ENCODE measurements at places on chromosomes 13 and 19.

DNA sequence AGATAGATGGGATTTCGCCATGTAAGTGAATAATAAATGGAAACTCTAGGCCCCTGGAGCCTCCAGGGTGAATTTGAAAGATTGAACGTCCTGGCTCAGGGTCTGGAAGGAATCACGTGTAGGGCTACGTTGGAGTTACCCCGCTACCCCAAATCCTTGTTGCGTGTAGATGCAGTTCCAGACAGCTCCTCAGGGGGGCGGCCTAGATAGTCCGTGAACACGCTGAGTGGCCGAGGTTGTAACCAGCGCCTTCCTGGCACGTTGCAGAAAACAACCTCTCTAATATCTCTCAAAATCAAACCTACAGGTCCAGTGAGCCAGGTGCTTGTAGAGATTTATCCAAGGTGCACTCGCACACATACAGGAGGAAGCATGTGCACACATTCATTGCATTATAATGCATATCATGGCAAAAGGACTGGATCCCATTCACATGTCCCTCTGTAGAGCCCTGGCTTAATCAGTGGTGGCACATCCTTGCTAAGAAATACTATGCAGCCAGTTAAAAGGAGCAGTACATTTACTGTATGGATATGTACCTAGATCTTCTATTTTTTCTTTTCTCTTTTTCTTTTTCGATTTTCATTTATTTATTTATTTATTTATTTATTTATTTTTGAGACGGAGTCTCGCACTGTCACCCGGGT, 2.5 kb upstream of the KEAP1 start:
- DNase-seq, result no peak

DNA sequence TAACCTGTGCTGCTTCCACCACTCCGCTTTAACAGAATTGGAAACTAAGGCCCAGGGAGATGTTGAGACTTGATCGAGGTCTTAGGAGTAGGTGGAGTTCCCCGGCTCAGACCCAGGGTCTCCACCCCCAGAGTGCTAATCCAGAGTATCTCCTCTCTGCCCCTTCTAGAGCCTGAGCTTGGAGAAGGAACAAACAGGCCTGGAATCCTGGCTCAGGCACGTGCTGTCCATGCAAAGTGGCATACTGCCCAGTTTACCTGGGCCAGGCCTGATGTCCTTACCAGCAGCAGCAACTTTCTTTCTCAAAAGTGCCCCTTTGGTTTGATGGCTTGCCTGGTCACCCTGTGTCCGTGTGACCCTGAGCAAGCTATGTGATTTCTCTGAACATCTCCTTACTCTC, 3.7 kb downstream of the SYNGR4 start:
- DNase-seq, result no peak

DNA sequence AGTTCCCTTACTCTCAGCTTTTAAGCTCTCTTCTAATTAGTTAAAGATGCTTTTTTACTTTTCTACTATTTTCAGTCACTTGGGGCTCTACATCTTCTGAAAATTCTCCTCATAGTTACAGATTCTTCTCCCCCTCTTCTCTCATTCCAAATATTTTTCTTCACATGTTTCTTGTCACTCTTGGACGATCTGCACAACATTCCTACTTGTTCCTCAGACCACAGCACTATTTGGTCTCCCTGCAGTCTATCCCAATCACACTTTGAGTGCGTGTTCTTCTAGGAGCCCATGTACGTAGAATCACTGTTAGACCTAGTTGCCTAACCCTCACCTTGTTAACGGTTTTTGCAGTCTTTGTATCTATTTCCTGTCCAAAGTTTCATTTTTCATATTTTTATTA, 222.5 kb upstream of the SPRY2 start:
- DNase-seq, result no peak

DNA sequence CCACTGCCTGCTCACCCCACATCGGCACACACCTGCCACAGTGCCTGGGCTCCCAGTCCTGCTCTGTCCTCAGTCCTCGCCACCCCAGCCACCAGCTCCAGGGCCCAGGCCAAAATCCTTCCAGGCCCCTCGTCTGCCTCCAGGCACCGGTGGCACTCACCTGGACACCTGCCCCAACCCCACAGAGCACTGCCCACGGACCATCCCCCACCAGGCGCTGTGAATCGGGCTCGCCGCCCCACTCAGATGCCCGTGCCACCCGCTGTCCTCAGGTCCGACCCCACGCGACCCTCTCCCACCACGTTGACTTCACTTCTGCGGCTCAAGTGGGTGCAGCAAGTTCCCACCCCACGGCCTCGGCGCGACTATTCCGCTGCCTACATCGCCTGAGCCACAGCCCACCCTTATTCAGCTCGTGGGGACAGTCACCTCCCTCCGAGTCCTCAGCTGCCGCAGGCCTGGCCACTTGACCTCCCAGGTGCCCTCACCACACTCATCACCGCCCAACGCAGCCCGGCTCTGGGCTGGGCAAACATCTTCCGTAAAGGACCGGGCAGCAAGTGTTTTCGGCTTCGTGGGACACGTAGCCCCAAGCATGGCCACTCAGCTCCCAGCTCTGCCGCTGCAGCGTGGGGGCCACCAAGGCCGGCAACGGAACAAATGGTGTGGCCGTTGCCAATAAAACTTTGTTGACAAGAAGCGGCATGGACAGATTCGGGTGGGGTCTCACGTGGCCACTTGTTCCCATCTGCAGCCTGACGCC, 5.7 kb downstream of the PIP5K1C start:
- no peak for DNase-seq

DNA sequence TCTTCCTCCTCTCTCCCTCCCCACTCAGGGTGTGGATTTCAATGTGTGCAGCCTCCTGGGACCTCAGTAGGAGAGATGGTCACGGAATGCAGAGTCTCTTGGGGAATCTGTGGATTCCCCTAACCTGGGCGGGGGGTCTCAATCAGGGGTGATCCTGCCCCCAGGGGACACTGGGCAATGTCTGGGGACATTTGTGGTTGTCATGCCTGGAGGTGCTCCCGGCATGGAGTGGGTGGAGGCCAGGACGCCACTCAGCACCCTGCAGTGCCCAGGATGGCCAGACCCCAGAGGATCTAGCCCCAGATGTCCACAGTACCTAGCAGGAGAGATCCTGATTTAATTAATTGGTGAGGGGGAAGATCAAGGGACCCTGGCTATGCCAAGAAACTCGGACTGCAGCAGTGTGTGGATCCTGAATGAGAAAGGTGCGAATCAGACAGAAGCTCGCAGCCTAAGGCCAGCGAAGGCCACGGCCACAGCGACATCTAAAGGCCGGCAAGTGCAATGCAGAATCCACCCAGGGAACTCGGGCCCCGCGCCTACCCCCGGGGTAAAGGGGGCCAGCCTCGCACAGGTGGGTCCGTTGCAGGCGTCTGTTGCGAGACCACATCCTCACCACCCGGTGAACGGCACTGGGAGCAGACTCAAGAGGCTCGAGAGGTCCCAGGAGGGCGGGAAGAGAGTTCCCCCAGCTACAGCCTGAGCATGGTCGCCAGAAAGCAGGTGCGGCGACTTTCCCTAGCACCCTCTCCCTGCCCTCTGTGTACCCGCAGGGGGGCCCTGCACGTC, 88.8 kb downstream of the GNG7 start:
- DNase-seq, result no peak

GRCh38 chr13:41613984-41614661, 156.8 kb downstream of the RGCC start:
- DNase-seq, result no peak

- DNase-seq, result peak; percentile 1
These were observed 46.8 kb downstream of the PTPRS start for GRCh38 chr19:5293612-5294378.

- DNase-seq, result no peak
These were observed 269.1 kb downstream of the NDFIP2 start for GRCh38 chr13:79749984-79750551.

- DNase-seq, result no peak
These were observed 33.1 kb downstream of the PPP1R37 start for GRCh38 chr19:45125975-45126493.

DNA sequence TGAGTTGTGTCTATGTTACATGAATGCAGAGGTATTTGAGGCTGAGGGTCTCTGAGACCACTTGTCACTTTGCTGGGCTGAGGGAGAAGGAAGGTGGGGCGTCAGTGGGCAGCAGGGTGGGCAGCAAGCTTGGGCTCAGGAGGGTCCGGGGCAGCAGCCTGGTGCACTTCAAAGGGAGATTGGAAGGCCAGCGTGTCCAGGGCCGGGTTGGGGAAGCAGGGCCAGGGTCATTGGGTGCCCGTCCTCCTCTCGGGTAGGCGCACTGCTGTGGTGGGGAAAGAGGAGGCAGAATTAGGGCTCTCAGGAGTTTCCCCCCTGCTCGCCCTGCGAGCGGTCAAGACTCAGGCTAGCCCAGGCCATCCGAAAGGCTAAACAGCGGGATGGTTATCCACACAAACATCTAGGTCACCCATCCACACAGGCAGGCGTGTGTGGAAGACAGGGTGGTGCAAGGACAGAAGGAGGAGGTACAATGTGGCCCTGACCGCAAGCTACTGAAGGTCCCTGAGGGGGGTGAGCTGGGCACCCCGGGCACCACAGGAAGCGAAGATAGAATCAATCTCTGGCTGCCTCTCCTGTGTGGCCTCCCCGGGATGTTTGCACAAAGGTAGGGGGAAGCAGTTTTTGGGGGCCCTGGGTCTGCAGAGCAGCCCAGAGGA, 37.7 kb downstream of the MYO9B start:
- no peak for DNase-seq

- no peak for DNase-seq
These were observed 32.4 kb downstream of the ZSWIM4 start for GRCh38 chr19:13827656-13828055.

- no peak for DNase-seq
These were observed 67.8 kb downstream of the RASA3 start for GRCh38 chr13:114064450-114065140.

DNA sequence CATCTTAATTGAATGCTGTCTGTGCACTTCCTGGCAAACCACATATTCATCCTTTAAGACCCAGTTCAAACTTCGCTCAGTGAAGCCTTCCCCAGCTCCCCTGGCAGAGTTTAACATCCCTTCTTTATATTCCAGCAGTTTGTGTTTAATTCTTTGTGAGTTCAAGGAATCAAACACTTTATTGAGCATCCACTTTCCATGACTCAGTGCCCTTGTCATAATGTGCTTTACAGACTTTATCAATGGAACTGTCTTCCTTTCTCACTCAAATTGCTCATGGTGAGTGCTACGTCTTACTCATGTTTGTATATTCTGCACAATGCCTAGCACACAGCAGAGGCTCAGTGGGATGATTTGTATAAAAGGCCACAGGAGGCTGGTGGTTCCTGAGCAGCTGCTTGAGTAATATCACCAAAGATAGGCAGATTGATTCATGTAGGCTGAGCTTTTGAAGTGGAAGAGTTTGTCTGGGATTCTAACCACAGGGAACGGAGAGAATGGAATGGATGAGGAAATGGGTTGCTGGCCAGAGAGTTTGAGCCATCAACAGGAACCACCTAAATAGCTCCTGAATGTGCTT, 44.2 kb downstream of the SERTM1 start:
- DNase-seq, result no peak

GRCh38 chr19:56158170-56158757, 17.2 kb downstream of the ZNF444 start:
- DNase-seq, result no peak

- no peak for DNase-seq
These were observed 72.2 kb downstream of the KCTD15 start for GRCh38 chr19:33868788-33869412.

GRCh38 chr13:111110054-111110453, 5.1 kb upstream of the ARHGEF7 start:
- no peak for DNase-seq

GRCh38 chr13:28805193-28805819, 14.8 kb upstream of the MTUS2 start:
- no peak for DNase-seq

GRCh38 chr13:23950736-23951510, 53.6 kb upstream of the C1QTNF9B start:
- no peak for DNase-seq

DNA sequence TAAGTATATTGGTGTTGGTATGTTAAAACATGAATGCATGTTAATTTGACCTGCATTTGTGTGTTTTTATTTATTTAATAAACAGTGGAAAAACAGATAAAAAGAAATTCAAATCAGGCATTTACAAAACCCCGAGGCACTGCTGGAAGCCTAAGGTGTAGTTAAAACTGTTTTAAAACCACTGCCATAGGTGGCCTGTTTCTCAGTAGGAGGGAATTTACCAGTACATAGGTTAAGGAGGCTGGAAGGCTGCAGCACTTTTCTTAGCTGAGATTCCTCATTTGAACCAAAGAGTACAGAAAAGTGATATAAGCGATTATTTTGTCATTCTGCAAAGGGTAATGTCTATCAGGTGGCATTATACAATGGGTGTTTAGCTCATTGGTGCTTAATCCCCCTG, 99.6 kb downstream of the PAN3 start:
- DNase-seq, result no peak

DNA sequence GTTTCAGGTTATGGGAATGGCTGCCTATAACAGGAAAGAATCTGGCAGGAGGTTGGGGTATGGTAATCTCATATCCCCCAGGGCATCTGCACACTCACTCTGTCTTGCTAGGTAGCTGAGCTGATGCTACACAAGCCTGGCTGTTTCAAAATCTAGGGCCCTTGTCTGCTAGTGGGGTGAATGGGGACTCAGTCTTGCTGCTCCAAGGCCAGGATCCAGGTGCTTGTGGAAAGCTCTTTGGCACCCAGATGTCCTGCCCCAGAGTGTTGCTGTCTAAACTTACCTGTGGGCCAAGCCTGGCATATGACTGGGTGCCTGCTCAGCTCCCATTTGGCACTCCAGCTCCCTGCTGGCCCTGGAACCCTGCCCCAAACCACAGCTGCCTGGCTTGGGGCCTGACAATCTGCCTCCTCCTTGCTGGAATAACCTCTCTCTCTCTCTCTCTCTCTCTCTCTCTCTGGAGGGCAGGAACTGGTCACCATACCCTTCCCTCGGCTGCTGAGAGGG, 158.1 kb upstream of the TSC22D1 start:
- DNase-seq, result no peak

- DNase-seq, result no peak
These were observed 20.4 kb downstream of the AMER2 start for GRCh38 chr13:25151626-25152195.

- no peak for DNase-seq
These were observed 18.2 kb upstream of the AKAP8 start for GRCh38 chr19:15397782-15398181.

DNA sequence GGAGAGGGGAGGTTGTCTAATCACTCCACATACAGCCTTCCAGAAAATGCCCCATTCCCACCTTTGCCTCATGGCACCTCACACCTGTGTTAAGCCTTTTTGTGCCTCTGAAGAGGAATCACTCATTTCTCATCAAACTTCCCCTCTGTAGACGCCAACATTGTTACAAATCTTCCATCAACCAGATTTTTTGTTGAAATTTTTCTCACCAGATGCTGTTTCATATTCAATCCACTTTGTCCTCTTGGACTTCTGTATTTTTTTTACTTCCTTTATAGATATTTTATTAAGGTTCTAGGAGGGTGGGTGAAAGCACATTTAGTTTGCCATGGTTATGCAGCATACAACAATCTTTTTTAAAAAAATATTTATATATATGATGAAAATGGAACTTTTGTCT, 74.0 kb downstream of the RUBCNL start:
- DNase-seq, result no peak

Data from DMS153 (cell line).